ENCODE measurements at places on chromosomes 16 and 17.

DNA sequence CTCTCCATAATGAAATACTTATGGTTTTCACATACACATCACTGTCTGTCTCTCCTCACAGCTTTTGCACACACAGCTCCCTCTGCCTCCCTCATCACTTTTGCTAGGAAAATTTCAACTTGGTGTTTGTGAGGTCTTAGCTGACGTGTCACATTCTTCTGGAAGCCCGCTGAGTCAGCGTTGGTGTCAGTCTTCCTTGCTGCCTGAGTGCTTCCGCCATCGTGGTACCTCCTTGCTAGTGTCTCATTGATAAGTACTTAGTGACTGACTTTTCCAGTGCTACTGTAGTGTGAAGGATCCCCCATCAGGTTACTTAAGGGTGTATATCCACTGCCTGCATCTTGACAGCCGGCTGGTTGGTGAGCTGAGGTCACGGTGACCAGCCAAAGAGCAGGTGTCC, 33.5 kb downstream of the CA10 start:
- DNase-seq: no peak

DNA sequence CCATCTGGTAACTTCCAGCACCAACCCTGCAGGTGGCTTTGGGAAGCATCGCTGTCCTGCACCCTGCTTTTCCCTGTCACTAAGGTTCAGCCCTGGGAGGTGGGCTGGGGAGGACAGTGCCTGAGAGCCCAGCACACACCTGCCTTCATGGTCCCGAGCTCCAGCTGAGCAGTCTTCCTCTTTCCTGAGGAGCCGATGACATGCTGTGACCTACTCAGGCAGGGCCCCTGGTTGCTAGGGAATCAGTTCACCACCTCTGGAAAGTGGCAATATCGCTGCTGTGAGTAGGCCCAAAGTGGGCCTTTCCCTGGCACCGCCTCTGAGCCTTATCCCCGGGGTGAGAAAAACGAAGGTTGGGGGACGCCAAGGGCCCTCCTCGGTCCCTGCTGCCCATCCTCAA, 17.9 kb downstream of the ST3GAL2 start:
- no peak for DNase-seq

GRCh38 chr17:17025621-17026020, 16.6 kb upstream of the MPRIP start:
- no peak for DNase-seq

- DNase-seq: no peak
Measured at GRCh38 chr17:77581480-77581879, 377.0 kb upstream of the TNRC6C start.

DNA sequence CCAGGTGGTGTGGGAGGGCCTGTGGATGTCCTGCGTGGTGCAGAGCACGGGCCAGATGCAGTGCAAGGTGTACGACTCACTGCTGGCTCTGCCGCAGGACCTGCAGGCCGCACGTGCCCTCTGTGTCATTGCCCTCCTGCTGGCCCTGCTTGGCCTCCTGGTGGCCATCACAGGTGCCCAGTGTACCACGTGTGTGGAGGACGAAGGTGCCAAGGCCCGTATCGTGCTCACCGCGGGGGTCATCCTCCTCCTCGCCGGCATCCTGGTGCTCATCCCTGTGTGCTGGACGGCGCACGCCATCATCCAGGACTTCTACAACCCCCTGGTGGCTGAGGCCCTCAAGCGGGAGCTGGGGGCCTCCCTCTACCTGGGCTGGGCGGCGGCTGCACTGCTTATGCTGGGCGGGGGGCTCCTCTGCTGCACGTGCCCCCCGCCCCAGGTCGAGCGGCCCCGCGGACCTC, 798 bp downstream of the CLDN9 start:
- no peak for DNase-seq

Data from fibroblast of skin of left biceps (primary cell).